ENCODE measurements at places on chromosomes 16 and 17. TPM values are rescaled to one million over a fixed set of nuclear protein-coding genes. Genes with fewer than 3 reads are reported as not detected.

- DNase-seq, result no peak
Observed at GRCh38 chr17:59373882-59374495, 42.5 kb downstream of the YPEL2 start.

DNA sequence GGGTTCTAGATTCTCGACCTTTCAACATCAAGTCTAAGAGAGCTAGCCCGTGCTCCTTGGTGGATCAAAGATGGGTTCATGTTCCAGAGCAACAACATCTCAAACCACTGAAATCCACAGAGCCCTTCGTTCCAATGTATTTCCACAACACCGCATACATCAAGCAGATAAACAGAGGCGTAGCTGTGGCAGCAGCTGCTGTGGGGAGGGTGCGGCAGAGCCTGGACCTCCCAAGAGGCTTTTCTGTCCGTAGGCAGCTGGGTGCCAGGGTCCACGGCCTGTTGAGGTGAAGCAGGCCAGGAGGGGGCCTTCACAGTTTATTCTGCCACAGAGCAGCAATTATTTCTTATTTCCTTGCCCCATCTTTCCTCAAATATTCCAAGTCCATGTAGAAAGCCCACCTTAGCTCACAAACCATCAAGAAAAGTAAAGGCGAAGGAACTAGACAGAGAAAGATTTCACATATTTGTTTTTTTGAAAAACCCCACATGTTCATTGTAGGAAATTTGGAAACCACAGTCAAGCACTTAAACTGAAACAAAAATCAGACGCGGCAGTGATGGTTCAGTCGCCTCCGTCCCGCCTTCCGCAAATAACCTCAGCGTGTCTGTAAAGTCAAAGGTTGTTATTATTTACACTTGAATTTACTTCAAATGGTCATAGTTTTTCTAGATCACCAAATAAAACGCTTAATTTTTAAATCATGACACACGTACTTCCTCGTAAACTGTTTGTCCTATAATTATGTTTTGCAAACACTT lies 144.6 kb upstream of the FOXF1 start:
- no peak for DNase-seq

GRCh38 chr17:9115214-9116191 lies 94.2 kb downstream of the NTN1 start:
- peak; percentile 60 for DNase-seq

GRCh38 chr17:50148226-50149090 lies 2.0 kb downstream of the PPP1R9B start:
- peak; percentile 65 for DNase-seq

The CTRB1 gene
- total RNA-seq, result not detected

DNA sequence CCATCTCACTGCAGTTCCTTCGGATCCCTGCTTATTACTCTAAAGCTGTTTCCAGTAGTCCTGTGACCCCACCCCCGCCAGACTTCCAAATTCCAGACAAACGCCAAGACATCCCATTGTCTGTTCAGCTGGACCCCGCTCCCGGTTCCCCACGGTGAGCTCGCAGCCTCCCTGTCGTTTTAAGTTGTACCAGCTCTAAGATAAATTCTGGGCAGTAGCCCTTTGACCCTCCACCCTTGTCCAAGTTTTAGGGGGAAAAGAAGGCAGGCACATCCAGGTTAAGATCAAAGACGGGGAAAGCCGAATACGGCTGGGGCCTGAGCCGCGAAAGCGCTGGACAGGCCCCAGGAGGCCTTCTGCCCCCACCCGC lies 589 bp downstream of the ARL6IP1 start:
- no peak for DNase-seq

The CCL16 gene
- total RNA-seq, result not detected

DNA sequence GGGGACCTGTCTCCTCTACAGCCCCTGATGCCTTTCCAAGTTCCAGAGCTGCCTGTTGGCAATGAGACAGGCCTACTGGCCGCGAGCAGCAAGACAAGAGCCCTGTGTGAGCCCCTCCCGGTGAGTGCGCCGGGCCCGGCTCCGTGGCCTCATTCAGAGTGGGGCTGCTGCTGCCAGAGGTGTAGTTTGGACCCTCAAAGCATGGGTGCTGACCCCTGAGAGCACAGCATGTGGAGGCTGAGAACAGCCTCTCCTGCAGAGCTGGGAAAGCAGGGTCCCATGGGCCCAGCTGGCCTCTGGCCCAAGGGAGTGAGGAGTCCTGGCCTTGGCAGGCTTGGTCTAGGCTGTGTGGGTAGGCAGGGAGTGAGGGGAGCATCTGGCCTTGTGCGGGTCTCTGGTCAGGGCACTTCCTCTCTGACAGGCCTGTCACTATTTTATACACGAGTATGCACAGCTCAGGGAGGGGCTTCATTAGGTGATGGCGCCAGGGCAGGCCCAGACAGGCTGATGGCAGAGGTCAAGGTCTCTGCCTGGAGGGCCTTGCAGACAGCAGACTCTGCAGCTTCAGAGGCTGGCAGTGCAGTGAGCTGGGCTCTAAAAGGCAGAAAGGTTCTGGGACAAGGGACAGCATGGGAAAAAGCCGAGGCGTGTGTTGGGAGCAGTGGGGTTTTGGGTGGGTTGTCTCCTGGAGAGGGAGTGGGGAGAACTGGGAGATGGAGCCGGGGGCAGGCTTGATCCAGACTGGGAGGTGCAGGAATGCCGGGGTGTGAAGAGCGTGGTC lies 43.4 kb downstream of the ADCY7 start:
- no peak for DNase-seq

DNA sequence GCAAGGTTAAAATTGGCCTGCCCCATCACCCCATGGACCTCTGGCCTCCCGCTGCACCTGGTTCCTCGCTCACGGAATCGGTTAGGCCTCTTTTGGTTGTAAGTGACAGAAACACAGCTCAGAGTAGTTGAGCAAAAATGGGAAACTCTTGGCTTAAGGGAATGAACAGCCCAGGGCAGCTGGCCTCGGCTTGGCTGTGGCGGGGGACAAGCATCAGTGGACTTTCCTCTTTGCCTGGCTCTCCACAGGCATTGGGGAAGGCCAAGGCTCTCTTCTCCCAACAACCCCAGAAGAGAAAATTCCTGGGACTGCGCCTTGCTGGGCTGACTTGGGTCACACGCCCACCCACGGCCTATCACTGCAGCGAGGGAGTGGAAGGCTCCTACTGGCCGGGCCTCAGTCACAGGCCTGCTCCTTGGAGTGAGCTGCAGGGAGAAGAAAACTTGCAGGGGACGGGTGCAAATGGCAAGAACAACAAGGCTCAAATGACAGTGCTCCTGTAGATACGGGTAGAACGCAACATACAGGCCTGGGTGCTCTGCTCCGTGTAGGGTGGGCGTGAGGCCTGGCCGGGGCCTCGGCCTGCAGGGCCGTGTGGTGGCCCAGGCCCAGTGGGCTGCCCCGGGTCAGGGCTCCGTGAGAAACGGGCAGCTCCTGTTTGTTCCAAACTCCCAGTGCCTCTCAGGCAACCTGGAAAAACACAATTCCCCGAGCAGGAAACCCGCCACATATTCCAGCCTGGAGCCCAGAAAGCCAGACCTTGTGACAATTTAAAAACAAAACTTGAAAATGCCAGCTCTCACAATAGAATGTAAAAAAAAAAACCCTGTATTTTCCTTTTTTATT lies 25.0 kb upstream of the ATP2A3 start:
- no peak for DNase-seq

GRCh38 chr17:45234641-45235415 lies 13.1 kb downstream of the FMNL1 start:
- peak; percentile 53 for DNase-seq

DNA sequence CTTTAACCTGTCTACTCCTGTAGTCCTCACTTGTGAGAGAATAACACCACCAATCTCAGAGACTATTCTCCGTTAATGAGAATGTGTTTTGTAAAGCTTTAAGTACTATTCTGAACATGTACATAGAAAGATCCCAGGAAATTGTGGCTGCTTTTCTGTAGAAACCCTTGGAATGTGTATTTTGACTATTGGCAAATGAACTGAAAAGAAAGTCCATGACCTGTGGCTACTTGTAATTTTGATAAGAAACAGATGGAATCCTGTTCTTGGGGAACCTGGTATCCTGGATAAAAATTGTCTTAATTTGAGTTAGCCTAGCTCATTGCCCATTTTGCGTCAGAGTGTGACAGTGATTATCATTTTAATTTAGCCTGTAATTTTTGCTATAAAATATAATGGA lies 9.1 kb downstream of the CTCF start:
- DNase-seq, result no peak

- no peak for DNase-seq
Observed at GRCh38 chr17:77840513-77841165, 117.9 kb upstream of the TNRC6C start.

GRCh38 chr17:78957128-78957527 lies 22.6 kb downstream of the LGALS3BP start:
- DNase-seq, result no peak

- no peak for DNase-seq
Observed at GRCh38 chr17:57406981-57407286, 150.6 kb downstream of the MSI2 start.

The KRT28 gene
- not detected for total RNA-seq

- no peak for DNase-seq
Observed at GRCh38 chr16:55331648-55332185, 7.7 kb downstream of the IRX6 start.

The TSPAN10 gene
- 0.36 TPM for total RNA-seq

The ALDH3A1 gene
- not detected for total RNA-seq

The GALR2 gene
- not detected for total RNA-seq

DNA sequence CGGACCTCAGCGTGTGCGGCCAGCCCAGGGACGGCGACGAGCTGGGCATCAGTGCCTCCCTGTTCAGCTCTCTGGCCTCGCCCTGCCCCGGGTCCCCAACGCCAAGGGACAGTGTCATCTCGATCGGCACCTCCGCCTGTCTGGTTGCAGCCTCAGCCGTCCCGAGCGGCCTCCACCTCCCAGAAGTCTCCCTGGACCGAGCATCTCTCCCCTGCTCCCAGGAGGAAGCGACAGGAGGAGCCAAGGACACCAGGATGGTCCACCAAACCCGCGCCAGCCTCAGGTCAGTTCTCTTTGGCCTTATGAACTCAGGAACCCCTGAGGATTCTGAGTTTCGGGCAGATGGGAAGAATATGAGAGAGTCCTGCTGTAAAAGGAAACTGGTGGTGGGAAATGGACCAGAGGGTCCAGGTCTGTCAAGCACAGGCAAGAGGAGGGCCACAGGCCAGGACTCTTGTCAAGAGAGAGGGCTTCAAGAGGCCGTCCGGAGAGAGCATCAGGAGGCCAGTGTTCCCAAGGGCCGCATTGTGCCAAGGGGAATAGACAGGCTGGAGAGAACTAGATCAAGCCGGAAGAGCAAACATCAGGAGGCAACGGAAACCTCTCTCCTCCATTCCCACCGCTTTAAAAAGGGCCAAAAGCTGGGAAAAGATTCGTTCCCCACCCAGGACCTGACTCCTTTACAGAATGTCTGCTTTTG lies 825 bp downstream of the HASPIN start:
- peak; percentile 64 for DNase-seq

GRCh38 chr17:14201021-14201987 lies 35.4 kb downstream of the CDRT15 start:
- DNase-seq, result peak; percentile 48

The CDH1 gene
- total RNA-seq, result 0.58 TPM

- no peak for DNase-seq
Observed at GRCh38 chr16:84568066-84568465, 49.8 kb downstream of the COTL1 start.

Data from activated naive CD8-positive, alpha-beta T cell treated with anti-CD3 and anti-CD28 coated beads, Interleukin-2, amount 10 ng/mL, durations not matched to agents 7 days and 5 days (primary cell).